GM12878 (cell line): ENCODE measurements at places on chromosomes 7 and 10. TPM values are rescaled to one million over a fixed set of nuclear protein-coding genes. Genes with fewer than 3 reads are reported as not detected.

DNA sequence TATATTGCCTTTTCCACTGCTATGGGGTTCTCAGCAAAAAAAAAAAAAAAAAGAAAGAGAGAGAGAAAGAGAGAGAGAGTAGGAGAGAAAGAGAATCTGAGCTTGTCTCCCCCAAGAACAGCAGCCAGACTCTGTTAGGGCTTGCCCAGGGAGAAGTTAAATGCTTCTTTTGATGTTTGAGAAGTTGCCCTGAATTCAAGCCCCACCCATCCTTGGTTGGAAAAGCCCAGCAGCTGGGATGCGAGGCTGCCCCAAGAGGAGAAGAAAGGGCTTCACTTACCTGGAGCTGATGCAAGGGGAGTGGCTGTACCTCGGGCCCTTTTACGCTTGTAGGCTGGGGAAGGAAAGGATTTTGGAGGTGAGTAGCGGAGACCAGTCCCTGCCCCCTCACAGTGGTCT is 20.9 kb upstream of the MGMT start:
- DNase-seq: no peak

GRCh38 chr10:28808693-28809092 is 131.4 kb downstream of the BAMBI start:
- no peak for DNase-seq

GRCh38 chr10:127492607-127493250 is 56.4 kb upstream of the NPS start:
- DNase-seq: no peak

The LIPM gene
- not detected in 2 replicates for total RNA-seq
